ENCODE measurements at places on chromosomes 4 and X.

DNA sequence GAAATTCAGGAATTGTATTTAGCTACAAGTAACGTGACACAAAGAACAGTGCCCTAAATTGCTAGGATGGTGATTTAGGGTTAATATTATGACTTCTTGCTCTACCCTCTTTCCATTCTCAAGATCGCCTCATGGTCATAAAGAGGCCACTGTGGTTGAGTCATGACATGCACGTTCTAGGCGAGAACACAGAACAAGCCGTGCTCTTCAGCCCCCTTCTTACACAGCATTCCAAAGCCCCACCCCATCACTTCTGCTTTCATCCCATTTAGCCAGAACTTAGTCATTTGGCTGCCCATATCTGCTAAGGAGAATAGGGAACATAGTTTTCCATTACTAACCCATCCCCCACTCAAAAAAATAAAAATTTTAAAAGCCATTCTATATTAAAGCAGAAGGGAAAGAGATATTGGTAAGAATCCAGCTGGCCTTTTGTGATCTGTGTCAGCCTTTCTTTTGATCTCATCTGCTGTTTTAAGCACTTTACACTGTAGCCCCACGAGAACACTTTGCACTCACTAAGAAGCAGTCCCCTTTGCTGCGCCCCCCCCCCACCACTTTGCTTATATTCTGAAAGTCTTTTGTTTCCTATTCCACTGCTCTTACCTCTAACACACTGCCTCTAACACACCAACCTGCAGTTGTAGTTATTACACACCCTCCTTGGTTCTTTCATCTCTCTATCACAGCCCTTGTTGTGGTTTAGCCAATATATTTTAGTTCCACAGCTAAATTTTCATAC lies 28.4 kb downstream of the NPNT start:
- no peak for DNase-seq

DNA sequence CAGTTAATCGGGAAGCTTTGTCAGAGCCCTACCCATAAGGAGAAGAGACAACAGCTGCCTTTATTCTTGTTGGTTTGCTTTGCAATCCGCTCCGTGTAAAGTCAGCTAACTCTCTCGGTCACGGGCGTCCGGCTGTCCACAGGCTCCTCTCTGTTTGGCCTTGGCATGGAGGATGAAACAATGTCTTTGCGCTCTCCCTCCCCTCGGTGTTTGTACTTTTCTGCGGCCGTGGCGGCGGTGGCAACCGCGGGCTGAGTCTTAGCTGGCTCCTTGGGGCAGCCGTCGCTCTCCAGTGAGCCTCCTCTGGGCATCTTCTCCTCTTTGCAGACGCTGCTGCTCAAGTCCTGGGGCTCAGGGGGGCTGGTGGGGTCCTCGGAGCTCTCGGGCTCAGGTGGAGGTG lies 10.6 kb upstream of the IRAK1 start:
- no peak for DNase-seq

DNA sequence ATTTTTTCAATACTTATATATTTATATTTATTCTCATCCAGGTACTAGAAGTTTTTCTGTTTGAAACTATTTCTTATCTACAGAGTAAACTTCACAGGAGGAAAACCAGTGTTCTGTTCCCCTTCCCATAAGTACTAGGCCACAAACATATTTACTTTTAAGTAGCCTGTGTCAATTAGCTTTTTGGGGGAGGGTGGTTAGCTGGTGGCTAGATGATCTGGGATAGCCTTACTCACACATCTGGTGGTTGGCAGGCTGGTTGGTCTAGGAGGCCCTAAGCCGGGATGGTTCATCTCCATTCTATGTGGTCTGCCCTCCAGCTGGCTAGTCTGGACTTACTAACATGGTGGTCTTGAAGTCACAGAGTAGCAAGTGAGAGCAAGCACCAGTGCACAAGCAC lies 6.2 kb downstream of the JADE3 start:
- no peak for DNase-seq

DNA sequence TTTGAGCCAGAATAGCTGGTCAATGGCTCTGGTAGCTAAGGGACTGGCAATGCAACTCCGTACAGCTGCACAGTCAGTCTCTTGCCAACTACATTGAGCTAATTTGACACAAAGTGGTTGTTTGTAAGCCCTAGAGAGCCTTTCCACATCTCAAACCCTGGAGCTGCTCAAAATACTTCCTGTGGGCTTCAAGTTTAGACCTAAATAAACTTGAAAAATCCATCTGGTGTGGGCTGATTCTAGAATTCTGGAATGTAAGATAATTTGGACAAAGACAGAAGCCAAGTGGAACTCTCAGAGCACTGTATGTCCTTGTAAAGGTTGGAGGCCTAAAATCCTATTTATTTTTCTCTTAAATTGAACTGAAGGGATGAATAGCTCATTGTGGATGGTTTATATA lies 380.8 kb downstream of the SPRY1 start:
- no peak for DNase-seq
